ENCODE measurements at places on chromosomes 3 and 15.

GRCh38 chr3:33886015-33886414 lies 87.6 kb downstream of the PDCD6IP start:
- no peak for DNase-seq

GRCh38 chr15:69906256-69907185 lies 191.2 kb downstream of the TLE3 start:
- no peak for DNase-seq

DNA sequence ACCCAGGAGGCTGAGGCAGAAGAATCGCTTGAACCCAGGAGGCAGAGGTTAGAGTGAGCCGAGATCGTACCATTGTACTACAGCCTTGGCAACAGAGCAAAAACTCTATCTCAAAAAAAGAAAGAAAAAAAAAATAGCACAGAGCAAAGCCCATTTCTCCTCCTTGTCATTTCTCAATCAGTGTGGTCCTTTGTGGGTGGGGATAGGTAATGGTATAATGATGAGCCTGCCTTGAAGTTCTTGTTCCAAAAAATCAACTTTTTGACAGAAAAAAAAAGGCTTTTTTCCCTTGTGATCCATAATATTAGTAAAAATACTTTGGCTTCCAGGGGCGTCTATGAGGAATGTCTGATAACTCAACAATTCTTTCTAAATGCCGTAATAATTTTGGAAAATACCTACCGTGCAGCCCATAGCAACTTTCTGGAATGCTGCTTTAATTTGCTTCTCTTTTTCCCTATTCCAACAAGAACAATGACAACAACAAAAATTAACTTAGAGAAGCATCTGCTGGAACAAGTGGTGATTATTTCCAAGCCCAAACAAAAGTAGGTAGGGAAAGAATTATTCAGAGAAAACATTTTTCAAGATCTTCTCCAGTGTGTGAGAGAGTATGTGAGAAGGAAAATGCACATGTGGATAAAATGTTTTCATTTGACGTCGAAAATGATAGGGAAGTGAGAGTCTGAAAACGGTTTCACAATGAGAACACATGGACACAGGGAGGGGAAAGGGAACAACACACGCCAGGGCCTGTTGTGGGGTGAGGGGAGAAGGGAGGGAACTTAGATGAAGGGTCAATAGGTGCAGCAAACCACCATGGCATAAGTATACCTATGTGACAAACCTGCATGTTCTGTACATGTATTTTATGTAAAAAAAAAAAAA lies 337.8 kb downstream of the RBMS3 start:
- DNase-seq, result peak; percentile 45

GRCh38 chr3:63582943-63583500 lies 69.5 kb upstream of the SNTN start:
- DNase-seq, result no peak

- DNase-seq, result no peak
These were observed 25.2 kb downstream of the FEM1B start for GRCh38 chr15:68302729-68303128.

GRCh38 chr3:38561746-38562466 lies 65.8 kb downstream of the EXOG start:
- DNase-seq, result no peak

DNA sequence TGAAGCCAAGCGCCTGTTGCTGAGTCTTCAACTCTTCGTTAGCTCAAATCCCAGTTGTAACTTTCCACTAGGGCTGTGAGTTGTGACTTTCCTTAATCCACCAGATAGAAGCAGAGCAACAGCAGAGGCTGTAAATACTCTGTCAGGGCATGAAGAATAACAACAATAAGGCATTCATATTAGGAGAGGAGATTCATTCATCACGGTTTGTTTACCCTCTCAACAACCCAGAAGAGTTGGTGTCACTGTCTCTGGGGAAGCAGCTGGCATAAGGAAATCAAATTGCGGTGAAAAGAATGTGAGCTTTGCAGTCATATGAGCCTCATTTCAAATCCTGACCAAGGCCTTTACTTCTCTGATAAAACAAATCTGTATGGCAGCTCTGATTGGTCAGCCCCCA lies 184.8 kb downstream of the SHQ1 start:
- DNase-seq, result no peak

GRCh38 chr15:43258781-43259180 lies 7.9 kb downstream of the TGM5 start:
- no peak for DNase-seq

DNA sequence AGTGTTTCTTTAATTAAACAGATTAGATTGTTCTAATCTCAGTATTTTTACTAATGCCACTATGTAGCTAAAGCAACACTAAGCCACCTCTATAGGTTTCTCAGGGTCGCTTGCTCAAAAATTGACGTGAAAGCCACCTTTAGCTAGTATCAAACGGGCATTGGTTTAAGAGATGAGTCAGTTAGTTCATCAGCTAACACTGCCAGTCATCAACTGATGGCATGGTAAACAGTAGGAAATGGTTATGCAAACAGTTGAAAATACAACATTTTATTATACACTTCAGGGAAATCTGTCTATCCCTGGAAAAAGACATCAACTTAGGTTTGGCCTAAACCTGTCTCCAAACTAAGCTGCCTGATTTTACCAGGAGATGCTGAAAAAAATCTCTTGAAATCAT lies 582.3 kb upstream of the NAALADL2 start:
- DNase-seq, result no peak

DNA sequence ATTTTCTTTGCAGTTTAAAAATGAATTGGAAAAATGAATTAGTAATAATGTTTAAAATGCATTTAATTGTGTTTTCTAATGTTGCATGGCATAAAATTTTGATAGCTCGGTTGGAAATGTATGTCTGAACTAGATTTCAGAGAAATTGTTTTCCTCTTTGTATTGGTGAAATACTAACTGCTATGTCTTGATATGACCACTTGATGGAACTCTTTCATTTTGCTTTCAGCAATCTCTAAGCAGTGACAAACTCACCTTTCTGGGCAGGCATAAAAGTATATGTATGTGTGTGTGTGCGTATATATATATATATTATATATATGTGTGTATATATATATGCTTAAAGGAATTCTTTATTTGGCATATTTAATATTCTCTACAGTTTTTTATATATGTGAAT lies 239.3 kb upstream of the ZNF717 start:
- no peak for DNase-seq

DNA sequence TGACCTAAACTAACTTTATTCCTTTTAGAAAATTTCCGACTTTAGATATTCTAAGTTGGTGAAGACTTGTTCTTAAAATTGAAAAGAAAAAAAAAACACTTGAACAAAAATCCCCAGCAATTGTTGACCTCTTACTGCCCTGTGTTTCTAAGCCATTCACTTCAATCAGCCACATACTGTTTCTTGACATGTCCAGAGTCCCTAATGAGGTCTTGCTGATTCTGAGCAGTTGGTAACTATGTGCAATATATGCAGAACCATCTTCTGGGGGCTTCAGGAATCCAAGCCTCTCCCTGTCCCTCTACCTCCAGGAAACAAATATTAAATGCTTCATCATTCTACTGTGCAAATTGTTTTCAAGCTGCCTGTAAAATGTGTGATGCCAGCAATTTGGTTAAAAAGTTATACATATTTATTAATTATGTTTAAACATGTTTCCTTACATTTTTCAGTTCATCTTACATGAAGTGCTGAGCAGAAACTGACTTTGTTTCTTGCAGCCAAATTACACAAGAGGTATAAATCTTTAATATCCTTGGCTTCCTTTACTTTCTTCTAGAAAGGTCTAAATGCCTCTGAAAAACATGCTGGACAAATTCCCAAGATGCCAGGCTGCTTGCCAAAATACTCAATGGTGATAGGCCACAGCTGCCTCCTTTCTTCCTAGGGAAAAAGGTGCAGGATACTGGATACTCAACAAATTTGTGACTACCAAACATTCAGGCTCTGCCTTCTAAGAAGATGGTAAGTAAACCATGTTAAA lies 19.8 kb upstream of the GYG1 start:
- no peak for DNase-seq

- no peak for DNase-seq
These were observed 57.8 kb downstream of the CEMIP start for GRCh38 chr15:80837006-80837405.

- no peak for DNase-seq
These were observed 31.3 kb downstream of the RNF168 start for GRCh38 chr3:196472286-196472685.

GRCh38 chr3:23232016-23232415 lies 28.9 kb downstream of the UBE2E2 start:
- DNase-seq, result no peak

DNA sequence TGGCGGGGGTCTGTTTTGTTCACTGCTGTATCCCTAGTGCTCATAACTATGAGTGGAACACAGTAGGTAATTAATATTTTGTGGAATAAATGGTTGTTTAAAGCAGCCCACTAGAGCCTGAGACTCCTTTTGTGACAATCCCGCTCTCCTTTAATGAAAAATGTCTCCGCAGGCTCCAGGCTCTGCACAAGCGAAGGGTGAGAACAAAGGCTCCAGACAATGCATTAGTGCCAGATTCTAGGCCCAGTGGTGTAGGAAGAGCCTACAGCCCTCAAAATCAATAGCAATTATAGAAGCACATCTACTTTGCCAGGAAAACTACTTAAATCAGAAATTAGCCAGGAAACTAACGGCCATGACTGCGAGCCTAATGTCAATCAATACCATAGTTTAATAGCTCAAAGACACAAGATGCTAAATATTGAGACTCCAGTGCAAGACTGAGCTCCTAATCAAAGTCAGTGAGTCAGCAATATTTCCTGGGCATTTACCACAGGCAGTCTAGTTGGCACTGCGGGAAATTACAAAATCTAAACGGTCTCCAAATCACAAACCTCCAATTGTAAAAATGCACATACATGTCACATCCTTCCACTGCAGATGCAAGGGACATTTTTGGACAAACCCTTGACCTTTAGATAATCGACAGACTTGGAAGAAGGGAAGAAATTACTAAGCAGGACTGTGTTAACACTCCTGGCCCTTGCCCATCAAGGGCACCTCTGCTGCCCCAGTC lies 2.3 kb downstream of the ANXA2 start:
- no peak for DNase-seq

DNA sequence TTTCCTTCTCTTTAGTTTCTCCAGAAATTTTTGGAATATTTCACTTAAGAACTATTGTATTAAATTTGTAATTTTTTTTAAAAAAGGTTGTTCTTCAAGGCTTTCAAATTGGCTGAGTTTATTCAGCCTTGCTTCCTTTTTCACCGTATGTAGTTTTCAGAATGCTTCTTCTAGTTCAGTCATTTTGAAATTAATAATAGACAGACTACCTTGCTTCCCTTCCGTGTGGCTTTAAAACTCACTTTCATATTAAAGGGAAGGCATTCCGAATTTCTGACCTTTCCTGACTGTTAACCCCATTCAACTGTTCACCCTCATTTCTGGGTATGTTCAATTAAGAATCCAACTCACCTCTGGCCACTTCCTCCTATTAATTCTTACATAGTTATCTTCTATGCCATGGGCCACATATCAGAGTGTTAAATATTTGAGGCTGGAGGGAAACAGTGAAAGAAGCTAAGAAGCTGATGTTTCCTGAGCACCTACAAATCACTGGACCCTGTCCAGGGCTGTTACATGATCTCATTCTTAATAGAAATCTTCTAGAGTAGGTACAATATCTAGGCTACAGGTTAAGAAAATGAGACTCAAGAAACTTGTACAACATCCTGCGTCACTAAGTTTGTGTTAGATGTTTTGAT lies 237.5 kb downstream of the P3H2 start:
- DNase-seq, result no peak

DNA sequence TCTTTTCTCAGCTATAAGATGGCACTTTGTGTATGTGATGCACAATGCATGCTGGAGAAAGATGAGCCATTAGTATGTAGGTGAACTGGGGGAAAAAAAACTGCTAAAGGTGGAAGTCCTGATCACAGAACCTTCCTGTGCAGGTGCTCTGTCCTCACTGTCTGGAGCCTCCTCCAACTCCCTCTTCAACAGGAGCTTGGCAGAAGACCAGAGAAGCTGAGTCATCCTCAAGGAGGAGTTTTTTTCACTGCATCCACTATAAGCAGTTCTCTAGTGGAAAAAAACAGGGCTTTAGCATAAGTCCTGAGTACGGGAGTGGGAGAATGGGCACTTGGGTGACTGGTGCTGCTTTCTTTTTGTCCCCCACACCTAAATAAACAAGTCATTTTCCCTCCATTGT lies 168.4 kb upstream of the CADPS start:
- DNase-seq, result no peak

- DNase-seq, result no peak
These were observed 276.7 kb downstream of the NFKBIZ start for GRCh38 chr3:102125994-102126368.

DNA sequence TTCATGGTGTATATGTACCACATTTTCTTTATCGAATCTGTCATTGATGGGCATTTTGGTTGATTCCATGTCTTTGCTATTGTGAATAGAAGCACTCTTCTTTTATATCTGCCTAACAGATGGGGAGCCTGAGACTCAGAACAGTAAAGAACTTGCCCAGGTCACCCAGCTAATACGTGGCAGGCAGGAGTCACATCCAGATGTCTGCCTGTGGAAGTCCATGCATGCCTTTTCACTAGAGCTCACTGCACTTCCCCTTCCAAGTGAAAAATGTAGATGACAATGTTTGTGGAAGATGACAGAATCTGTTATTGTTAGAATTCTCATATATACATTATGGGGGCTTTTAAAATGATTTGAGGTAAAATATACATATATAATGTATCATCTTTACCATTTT lies 165.0 kb downstream of the PDZRN3 start:
- DNase-seq, result no peak
